Cortex of kidney (tissue), 1 donor: ENCODE measurements at places on chromosomes 5 and 9.

DNA sequence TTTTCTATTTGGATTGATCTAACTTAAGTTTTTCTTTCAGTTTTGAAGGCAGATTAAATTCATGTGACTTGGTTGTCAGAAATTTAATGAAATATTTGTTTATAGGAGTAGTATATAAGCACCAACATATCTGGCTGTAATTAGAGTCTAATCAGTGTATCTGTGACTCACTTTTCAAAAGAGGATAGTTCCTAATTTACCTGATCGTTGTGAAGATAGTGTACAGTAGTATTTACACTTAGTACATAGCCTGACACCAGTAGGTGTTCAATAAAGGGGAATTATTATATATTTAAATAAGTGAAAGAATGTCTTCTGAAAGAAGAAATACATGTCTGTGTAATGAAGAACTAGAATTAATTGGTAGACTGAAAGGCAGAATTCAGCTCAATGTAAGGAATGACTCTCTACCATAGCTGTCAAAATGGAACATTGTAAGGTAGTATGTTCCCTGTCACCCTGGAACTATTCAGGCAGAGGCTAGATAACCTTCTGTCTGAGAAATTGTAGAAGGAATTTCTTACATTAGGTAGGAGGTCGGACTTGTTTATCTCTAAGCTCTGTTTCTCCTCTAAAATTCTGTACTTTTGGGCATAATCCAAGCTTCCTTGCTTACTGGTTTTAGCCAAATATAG lies 8.6 kb downstream of the TGFBR1 start:
- no peak for DNase-seq

DNA sequence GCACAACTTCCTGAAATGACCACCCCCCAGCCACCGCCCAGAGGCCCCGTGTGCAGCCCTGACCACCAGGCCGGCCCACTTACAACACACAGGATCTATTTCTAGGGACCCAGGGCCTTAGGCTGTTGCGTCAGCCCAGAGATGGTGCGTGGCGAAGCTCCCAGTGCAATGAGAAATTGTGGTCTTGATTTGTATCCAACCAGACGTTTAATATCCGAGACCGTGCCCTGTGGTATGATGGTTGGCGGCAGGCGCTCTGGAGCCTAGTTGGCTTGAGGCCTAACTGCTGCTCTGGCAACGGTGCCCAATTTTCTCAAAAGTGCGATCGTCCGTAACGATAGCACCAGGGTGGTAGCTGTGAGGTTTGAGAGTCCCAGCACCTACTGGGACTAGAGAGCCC lies 32.6 kb upstream of the SLC6A19 start:
- no peak for DNase-seq

GRCh38 chr5:108141676-108142075 lies 240.2 kb downstream of the FBXL17 start:
- DNase-seq = no peak

GRCh38 chr5:131363811-131364506 lies 100.1 kb downstream of the CDC42SE2 start:
- no peak for DNase-seq

DNA sequence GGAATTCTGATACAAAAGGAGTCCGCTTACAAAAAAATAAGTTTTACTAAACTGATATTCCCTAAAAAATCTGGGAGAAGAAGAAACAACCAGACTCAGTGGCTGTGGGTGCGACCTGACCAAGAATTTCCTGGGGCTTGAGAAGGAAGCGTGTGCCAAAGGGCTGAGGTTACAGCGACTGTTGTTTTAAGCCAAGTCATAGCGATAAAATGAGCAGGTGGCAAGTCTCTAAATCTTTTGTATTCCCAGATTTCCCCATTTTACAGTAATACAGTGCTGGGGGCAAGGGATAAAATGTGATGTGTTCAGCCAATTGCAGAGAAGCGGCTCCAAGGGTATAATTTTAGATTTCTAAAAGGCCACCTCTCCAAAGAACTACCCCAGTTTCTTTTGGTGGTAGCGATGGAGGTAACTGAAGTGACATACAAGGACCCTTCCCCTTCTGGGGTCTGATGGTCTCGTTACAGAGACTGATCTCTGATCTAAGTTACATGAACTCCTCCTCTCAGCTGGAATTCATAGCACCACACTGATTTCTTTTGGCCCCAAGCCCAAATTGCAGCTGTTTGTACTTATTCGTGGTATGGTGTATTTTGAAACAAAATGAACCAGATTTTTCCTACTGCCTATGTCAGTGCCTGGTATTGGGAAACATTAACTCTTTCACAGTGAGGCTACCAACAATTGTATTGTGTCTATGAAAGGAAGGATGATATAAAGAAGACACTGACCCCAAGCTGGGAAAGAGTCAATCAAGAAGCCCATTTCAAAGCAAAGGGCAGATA lies 41.6 kb downstream of the LPAR1 start:
- no peak for DNase-seq

DNA sequence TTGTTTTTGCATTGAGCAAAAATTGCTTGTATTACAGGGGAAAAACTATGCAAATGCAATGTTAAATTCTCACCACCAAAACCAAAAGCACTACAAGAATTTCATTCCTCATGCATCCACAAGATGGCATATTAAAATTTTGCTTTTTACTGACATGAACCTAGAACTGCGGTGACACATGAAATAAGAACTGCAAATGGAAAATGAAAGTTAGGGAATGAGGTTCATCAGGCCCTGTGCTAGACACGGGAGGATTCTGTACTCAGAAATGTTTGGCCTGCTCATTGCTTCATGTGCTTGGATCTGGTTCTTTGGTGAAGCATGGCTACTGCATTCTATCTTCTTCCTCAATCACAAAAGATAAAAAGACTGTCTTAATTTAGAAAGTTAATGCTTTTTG lies 9.1 kb upstream of the RFK start:
- no peak for DNase-seq

GRCh38 chr5:154844809-154845208 lies 5.6 kb downstream of the FAXDC2 start:
- DNase-seq = no peak

GRCh38 chr5:91950328-91950727 lies 567.2 kb upstream of the ARRDC3 start:
- no peak for DNase-seq

GRCh38 chr5:96624596-96624995 lies 37.6 kb upstream of the CAST start:
- no peak for DNase-seq

- no peak for DNase-seq
Measured at GRCh38 chr9:34741628-34742027, 31.7 kb upstream of the CCL21 start.

DNA sequence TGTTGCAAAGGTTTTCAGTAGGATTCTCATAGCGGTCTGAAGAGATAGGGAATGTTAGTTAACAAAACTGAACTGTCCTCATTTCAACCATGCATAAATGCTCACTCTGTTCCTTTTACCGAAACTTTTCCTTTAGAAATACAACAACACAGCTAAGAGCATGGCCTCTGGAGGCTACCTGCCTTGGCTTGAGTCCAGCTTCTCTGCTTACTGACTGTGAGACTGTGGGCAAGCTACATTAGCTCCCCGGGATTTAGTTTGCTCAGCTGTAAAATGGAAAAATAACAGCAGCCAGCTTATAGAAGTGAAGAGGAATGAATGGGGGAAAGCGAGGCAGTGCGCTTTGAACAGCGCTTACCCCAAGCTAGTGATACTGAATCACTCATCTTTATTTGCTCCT lies 507.9 kb upstream of the DAP start:
- DNase-seq = no peak

- no peak for DNase-seq
Measured at GRCh38 chr5:87751824-87752223, 339.1 kb upstream of the CCNH start.

DNA sequence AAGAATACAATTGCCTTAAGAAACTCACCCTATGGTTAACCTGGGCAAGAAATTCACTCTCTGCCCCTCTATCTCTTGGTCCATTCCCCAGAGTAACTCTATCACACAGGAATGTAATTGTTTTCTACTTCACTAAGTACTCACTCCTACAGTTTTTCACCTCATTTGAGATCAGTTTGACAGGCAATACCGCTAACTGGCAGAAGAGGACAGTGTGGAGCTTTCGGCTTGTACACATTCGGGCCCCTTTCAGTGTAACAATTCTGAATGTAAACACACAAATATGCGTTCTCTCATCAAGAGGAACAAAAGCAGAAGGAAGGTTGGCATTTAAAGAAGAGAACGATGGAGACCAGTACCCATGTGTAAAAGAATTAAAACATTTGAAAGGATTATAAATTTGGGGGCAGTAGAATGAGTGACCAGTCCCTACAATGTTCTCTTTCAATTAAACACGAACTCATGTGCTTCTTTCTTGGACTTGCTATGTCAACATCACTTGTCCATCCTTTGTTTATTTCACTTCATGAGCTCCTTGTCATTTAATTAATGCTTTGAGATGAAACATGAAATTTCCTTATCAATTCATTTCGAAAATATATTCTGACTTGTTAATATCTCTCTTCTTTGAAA lies 188.5 kb upstream of the GRAMD2B start:
- DNase-seq = no peak

- no peak for DNase-seq
Measured at GRCh38 chr9:134191455-134192209, 27.3 kb upstream of the RNU6ATAC start.

GRCh38 chr9:107080130-107080529 lies 202.9 kb upstream of the RAD23B start:
- no peak for DNase-seq

GRCh38 chr9:78013934-78014333 lies 17.7 kb downstream of the GNAQ start:
- no peak for DNase-seq

DNA sequence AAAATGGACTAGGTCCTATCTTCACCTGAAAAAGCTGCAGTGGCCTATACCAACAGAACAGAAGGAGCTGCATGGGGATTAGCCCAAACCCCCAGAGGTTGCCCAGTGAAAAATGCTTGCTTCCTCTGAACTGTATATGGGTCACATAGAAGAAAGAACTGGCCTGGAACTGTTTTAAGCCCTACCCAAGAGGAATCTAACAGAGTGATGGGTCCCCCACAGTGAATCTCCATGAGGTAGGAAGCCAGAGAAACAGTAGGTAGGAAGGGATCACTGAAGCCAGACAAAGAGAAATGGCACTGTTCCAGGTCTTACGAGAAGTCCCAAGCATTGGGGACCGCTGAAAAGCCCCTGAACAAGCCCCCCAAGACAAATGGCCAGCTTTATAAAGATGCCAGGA lies 28.8 kb upstream of the TRIM32 start:
- DNase-seq = no peak

DNA sequence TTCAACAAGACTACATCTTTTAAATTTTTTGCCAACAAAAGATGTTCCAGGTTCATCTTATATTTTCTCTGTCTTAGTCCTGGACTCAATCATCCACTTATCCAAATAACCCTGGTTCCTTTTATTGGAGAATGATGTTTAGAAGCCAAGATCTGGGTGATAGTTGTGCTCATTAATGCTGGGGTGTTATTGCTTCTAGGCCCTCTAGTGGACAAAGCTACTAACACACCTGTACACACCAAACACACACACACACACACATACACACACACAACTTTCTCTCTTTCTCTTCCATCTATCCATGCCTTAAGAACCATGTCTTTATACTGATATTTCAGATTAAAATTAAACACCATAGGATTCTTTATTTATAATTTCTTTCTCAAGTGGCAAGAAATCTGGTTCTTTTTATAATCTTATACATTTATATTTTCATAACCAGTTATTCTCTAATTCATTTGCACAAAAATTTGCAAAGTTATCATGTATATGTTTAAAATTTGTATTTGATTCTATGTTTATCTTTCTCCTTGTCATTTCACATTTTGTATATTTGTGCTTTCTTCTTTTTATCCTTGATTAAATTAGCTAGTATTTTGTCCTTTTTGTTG lies 179.1 kb upstream of the SMIM23 start:
- no peak for DNase-seq

GRCh38 chr9:99859243-99859980 lies 37.7 kb downstream of the NR4A3 start:
- no peak for DNase-seq

DNA sequence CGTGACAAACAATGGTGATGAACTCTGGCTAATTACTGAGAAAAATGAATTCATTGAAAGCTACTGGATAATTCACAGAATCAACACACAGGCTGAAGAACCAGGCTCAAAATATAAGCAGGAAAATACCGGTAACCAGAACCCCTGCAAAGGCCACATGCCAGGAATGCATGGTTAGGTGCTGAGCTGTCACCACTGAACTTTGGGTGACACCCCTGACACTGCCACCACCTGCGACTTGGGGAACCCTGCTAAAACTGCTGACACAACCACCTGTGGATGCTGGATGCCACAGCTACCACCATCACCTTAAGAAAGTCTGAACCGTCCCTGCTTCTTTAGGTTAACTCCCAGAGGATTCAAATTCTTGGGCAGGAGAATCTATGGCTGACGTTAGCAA lies 72.0 kb upstream of the NR4A3 start:
- no peak for DNase-seq

DNA sequence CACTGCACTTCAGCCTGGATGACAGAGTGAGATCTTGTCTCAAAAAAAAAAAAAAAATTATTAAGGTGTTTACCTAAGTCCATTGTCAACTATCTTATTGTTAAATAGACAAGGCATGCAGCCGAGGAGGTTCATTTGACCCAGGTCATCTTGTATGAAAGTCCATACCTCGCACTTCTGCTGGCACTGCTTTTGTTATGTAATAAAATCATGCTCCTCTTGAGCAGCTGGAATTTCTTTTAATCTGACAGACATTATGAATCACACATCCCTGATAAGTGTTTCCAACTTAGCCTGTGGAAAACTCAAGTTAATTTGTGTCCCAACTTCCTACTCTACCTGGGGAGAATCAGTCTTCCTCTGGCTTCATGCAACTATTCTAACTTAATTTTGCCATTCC lies 315.6 kb upstream of the KLF4 start:
- DNase-seq = no peak

- DNase-seq = no peak
Measured at GRCh38 chr9:115306865-115307264, 188.9 kb upstream of the TNC start.

- no peak for DNase-seq
Measured at GRCh38 chr9:74277532-74277931, 219.6 kb upstream of the RORB start.

DNA sequence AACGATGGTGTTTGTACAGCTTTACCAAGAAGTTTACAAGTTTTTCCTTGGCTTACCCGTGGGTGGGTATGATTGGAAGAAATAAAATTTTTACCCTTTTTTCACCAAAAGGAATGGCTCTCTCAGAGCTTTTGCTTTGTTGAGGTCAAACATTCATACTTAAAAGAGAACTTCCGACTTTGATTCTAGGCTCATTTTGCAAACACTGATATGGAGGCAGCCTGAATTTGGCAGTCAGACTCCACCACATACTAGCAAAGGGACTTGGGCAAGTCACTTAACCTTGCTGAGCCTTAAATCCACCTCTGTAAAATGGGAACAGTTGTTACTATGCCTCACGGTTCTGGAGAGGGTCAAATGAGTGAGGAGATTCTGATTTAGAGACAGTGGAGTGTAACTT lies 153.5 kb downstream of the PRKACG start:
- DNase-seq = no peak

- no peak for DNase-seq
Measured at GRCh38 chr5:175082866-175083590, 358.6 kb downstream of the MSX2 start.

GRCh38 chr9:89457376-89457855 lies 40.5 kb downstream of the SEMA4D start:
- no peak for DNase-seq

- no peak for DNase-seq
Measured at GRCh38 chr9:71861618-71862017, 49.4 kb downstream of the ABHD17B start.

- DNase-seq = no peak
Measured at GRCh38 chr5:64788156-64788555, 19.4 kb downstream of the CWC27 start.

- DNase-seq = no peak
Measured at GRCh38 chr9:132457504-132458236, 47.7 kb downstream of the CFAP77 start.
